Epithelial cell of proximal tubule (primary cell): ENCODE measurements at places on chromosomes 16 and 17. TPM values are rescaled to one million over a fixed set of nuclear protein-coding genes. Genes with fewer than 3 reads are reported as not detected.

Gene CMTM1
- 4.3 and 5.0 TPM in 2 replicates for total RNA-seq

DNA sequence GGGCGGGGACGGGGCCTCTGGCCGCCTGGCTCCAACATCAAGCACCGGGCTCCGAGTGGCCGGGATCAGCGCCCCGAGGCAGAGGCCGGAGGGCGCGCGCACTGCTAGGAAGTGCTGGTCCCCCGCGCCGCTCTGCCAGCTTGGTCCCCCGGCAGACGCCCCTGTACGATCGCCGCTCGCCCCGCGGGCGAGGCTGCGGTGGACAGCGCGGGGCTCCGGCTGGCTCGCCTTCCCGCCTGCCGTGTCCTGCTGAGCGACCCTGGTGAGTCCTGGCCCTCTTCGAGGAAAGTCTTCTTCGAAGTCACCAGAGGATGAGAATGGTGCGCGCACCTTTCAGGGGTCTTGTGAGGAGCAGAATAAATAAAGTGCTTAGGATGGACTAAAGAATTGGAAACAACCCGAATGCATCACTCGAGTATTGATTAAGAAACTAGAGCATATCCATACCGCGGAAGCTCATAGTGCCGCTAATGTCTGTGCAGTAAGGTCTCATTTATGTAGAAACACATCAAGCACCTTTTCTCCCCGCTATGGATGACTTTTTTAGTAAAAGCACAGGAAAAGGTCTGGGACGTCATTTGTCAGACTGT, 392 bp downstream of the ZNF213 start:
- no peak for DNase-seq

Gene PRDM7
- not detected in 2 replicates for total RNA-seq

Gene PMP22
- 8.6 and 12.7 TPM in 2 replicates for total RNA-seq

Gene RTN4RL1
- not detected in 2 replicates for total RNA-seq

- no peak for DNase-seq
Observed at GRCh38 chr17:15444805-15445204, 22.6 kb downstream of the CDRT4 start.

GRCh38 chr17:252456-252855, 71.0 kb upstream of the DOC2B start:
- DNase-seq, result no peak

- DNase-seq, result no peak
Observed at GRCh38 chr17:5826384-5826783, 242.1 kb upstream of the NLRP1 start.

Gene TNS4
- total RNA-seq, result 0.51 TPM in 1 of 2 replicates, not detected in the other

Gene TMEM238L
- not detected in 2 replicates for total RNA-seq

Gene CPHXL
- not detected in 2 replicates for total RNA-seq
